ENCODE measurements at places on chromosomes 1 and 21.

- DNase-seq, result no peak
- H3K27me3 ChIP-seq, result no peaks in the 10 kb centered on the region
- peak overlapping the region; percentile 90 for H3K4me3 ChIP-seq
- H3K4me1 ChIP-seq, result peaks cover 52% of the 10 kb centered on the region
- H3K36me3 ChIP-seq, result no peaks in the 10 kb centered on the region
Observed at GRCh38 chr1:26697431-26697977, 1.7 kb downstream of the ARID1A start.

DNA sequence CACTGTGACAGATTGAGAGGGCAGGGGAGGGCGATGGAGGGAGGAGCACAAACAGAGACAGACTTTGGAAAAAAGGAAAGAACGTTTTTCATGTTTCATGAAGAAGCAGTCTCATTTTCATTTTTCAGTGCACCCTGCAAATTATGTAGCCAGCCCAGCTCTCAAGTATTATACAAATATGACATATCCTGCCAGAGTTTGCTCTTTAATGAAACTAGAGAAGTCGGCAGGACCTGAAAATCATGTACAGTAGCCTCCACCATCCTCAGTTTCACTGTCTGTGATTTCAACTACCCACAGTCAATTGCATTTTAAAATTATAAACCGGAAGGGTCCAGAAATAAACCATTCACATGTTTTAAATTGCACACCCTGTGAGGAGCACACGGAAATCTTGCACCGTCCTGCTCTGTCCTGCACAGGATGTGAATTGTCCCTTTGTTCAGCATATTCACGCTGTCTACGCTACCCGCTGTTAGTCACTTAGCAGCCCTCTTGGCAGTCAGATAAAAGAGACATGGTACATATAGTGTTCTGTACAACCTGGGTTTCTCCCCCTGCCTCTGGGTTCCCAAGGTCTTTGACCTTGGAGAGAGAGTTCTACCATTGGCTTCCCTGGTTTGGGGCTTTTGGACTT is 13.6 kb upstream of the ADARB1 start:
- H3K36me3 ChIP-seq, result no peaks in the 10 kb centered on the region
- no peak overlapping the region for H3K27ac ChIP-seq
- H3K27me3 ChIP-seq, result no peaks in the 10 kb centered on the region
- H3K4me3 ChIP-seq, result no peak overlapping the region

GRCh38 chr1:2290171-2290578 is 62.1 kb downstream of the SKI start:
- peak overlapping the region; percentile 49 for H3K27ac ChIP-seq
- H3K27me3 ChIP-seq, result no peaks in the 10 kb centered on the region
- H3K4me1 ChIP-seq, result peaks cover 24% of the 10 kb centered on the region
- DNase-seq, result no peak
- H3K4me3 ChIP-seq, result no peak overlapping the region

DNA sequence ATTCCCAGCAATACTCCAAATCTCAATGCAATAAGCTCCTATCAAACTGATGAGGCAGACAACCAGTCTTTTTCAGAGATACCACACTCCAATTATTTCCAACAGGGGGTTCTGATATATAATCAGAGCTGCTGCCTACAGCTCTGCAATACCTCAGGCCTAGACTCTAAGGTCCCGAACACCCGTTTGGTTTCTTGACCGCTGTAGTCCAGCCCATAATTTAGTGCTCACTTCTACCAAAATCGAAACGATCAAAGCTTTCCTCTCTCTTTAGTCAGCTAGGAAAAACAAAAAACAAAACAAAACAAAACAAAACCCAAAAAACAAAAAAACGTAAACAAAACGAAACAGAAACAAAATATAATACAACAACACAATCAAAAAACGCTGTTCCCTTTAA is 453.0 kb downstream of the NEGR1 start:
- no peak overlapping the region for H3K4me3 ChIP-seq
- peaks cover 33% of the 10 kb centered on the region for H3K4me1 ChIP-seq
- H3K27ac ChIP-seq, result no peak overlapping the region
- DNase-seq, result no peak
- no peaks in the 10 kb centered on the region for H3K27me3 ChIP-seq
- no peaks in the 10 kb centered on the region for H3K36me3 ChIP-seq

- DNase-seq, result no peak
- no peak overlapping the region for H3K4me3 ChIP-seq
- no peaks in the 10 kb centered on the region for H3K4me1 ChIP-seq
- H3K27me3 ChIP-seq, result no peaks in the 10 kb centered on the region
Observed at GRCh38 chr1:25847929-25848328, 11.3 kb downstream of the AUNIP start.

DNA sequence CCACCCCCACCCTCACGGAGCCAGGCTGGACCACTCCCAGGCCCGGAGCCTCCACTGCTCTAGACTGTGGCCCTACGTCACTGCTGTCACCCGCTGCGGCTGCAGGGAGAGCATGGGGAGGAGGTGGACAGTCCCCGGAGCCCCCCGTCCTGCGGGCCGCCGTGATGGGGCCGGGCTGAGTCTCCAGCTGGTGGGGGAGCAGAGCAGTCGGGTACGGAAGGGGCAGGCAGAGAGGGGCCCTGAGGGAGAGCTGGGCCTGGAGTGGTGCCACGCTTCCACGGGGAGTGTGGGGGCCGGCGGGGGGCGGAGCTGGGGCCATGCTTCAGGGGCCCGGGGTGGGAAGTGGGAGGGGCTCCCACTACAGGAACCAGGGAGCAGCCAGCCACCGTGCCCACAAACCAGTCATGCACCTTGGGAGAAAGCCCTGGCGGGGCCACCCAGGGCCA is 98.9 kb upstream of the KCNK1 start:
- H3K4me3 ChIP-seq, result no peak overlapping the region
- H3K4me1 ChIP-seq, result no peaks in the 10 kb centered on the region
- no peak overlapping the region for H3K27ac ChIP-seq
- H3K27me3 ChIP-seq, result no peaks in the 10 kb centered on the region

- no peak overlapping the region for H3K4me3 ChIP-seq
- H3K27me3 ChIP-seq, result no peaks in the 10 kb centered on the region
- no peaks in the 10 kb centered on the region for H3K4me1 ChIP-seq
- DNase-seq, result no peak
- no peaks in the 10 kb centered on the region for H3K36me3 ChIP-seq
- no peak overlapping the region for H3K27ac ChIP-seq
Observed at GRCh38 chr1:17365293-17365692, 6.7 kb upstream of the PADI6 start.

- no peaks in the 10 kb centered on the region for H3K4me1 ChIP-seq
- H3K4me3 ChIP-seq, result no peak overlapping the region
- no peak overlapping the region for H3K27ac ChIP-seq
- H3K27me3 ChIP-seq, result no peaks in the 10 kb centered on the region
Observed at GRCh38 chr1:91189096-91189495, 167.3 kb upstream of the ZNF644 start.

GRCh38 chr1:160474392-160475242 is 48.4 kb downstream of the SLAMF6 start:
- no peak overlapping the region for H3K27ac ChIP-seq
- no peak for DNase-seq
- no peaks in the 10 kb centered on the region for H3K27me3 ChIP-seq
- H3K4me1 ChIP-seq, result no peaks in the 10 kb centered on the region

- H3K36me3 ChIP-seq, result no peaks in the 10 kb centered on the region
- H3K4me1 ChIP-seq, result peaks cover 4% of the 10 kb centered on the region
- no peaks in the 10 kb centered on the region for H3K27me3 ChIP-seq
- H3K4me3 ChIP-seq, result no peak overlapping the region
- DNase-seq, result no peak
- H3K27ac ChIP-seq, result no peak overlapping the region
Observed at GRCh38 chr21:41370840-41371684, 9.2 kb downstream of the MX2 start.

DNA sequence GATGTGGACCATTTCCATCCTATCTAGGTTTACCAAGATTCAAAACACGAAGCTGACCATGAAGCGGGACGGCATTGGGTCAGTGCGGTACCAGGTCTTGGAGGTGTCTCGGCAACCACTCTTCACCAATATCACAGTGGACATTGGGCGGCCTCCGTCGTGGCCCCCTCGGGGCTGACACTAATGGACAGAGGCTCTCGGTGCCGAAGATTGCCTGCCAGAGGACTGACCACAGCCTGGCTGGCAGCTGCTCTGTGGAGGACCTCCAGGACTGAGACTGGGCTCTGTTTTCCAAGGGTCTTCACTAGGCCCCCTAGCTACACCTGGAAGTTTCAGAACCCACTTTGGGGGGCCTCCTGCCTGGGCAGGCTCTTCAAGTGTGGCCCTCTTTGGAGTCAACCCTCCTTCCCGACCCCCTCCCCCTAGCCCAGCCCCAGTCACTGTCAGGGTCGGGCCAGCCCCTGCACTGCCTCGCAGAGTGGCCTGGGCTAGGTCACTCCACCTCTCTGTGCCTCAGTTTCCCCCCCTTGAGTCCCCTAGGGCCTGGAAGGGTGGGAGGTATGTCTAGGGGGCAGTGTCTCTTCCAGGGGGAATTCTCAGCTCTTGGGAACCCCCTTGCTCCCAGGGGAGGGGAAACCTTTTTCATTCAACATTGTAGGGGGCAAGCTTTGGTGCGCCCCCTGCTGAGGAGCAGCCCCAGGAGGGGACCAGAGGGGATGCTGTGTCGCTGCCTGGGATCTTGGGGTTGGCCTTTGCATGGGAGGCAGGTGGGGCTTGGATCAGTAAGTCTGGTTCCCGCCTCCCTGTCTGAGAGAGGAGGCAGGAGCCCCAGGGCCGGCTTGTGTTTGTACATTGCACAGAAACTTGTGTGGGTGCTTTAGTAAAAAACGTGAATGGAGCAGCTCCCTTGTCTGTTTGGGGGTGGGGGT is 864 bp upstream of the CCDC24 start:
- peak overlapping the region; percentile 58 for H3K4me3 ChIP-seq
- DNase-seq, result no peak
- no peaks in the 10 kb centered on the region for H3K4me1 ChIP-seq
- no peaks in the 10 kb centered on the region for H3K36me3 ChIP-seq
- no peak overlapping the region for H3K27ac ChIP-seq

DNA sequence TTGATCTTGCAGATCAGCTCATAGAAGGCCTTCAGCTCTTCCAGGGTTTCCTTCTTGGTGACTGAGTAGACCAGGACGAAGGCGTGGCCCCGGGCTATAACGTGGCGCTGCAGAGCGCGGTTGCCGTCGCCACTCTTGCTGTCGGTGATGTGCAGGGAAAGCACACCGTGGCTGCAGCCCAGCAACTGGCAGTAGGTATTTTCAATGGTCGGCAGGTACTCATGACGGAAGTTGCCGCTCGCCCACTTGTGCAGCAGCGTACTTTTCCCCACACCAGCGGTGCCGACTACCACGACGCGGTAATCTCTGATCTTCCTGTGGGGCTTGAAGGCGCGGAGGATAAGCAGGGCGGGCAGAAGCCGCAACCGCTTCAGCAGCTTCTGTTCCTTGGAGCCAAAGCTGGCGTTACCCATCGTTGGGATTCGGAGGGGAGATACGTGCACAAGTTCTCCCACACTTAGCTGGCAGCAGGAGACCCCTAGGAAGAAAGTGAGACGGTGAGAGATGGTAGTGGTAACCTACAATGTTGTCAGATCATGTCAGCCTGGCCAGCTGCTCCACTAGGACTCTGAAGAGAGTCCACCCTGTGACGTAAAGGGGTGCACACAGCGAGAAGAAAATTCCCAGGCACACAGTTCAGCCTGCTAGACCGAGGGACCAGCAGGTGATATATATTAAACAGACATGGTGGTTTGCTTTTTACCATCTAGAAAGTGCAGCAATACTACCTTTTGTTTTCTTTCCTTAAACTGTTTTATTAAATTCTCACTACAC is 3.4 kb downstream of the DIRAS3 start:
- H3K4me3 ChIP-seq, result no peak overlapping the region
- H3K27ac ChIP-seq, result no peak overlapping the region
- DNase-seq, result no peak
- H3K36me3 ChIP-seq, result no peaks in the 10 kb centered on the region
- peaks cover 5% of the 10 kb centered on the region for H3K4me1 ChIP-seq

DNA sequence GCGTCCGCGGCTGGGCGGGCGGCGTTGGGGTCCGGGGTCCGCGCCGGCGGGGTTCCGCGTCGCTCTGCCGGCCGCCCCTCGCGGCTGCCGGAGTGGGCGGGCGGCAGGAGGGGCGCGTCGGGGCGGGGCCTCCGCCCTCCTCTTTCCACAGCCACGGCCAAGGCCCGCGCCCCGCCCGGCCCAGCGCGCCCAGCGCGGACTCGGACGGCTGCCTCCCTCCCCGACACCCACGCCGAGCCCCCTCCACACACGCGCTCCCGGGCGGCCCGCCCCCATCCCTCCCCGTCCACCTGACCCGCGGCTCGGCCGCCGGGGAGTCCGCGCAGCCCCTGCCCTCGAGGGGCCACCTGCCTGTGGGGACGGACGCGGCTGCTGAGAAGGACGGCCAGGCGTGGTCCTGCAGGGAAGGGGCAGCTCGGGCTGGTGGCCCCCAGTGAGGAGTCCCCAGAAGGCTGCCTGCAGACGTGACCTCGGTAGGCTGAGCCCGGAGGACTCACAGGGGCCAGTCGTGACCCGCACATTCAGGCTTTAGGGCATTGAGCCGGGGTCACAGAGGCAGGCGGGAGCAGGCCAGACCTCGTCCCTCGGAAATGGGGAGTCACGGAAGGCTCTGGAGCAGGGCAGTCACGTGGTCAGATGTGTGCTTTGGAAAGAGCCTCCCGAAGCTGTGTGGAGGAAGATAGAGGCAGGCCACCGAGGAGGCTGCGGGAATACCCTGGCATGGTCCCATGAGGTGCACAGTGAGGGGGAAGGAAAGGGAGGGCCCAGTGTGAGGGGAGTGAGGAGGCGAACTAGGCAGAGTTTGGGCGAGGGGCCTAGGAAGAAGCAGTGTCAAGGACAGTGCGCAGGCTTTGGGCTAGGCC is at the start of gene COL8A2:
COL8A2 (minus strand) TSS at position 94 of the 863 bp plus-strand sequence. CDS start 24,980 bp downstream, outside the sequence.
- no peak within 1 kb of the TSS for H3K27ac ChIP-seq
- H3K36me3 ChIP-seq, result no peaks in the 10 kb centered on the region
- peaks cover 3% of the 10 kb centered on the region for H3K4me1 ChIP-seq
- peak within 1 kb of the TSS; percentile 50 for H3K4me3 ChIP-seq
- peak; percentile 47 for DNase-seq

DNA sequence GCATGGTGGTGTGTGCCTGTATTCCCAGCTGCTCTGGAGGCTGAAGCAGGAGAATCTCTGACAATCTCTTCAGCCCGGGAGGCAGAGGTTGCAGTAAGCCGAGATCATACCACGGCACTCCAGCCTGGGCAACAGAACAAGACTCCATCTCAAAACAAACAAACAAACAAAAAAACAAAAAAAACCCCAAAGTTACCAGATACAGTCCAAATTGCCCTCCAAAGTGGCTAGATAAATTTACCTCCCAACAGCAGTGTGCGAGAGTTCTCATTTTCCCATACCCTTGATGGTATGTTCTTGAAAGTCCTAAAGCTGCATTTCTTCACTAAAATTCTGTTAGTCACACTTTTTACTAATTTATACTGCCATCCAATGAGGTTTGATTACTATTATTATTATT is 3.0 kb upstream of the OTUD3 start:
- H3K4me3 ChIP-seq, result no peak overlapping the region
- H3K36me3 ChIP-seq, result no peaks in the 10 kb centered on the region
- DNase-seq, result no peak

DNA sequence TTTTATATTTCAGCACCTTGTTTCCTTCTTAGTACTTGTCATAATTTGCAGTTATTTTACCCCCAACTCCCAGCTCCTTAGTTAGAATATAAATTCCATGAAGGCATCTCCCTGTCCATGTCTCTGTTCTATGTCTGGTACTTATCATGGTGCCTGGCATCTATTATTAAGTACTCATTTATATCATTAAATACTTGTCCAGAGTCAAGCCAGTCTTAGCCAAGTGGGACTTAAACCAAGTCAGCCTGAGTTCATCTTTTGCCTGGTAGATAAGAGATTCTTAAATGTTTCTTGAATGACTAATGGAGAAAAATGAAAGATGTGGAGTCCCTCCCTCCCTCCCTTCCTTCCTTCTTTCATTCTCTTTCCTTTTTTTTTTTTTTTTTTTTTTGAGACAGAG is 9.4 kb downstream of the SLC25A44 start:
- H3K4me3 ChIP-seq, result no peak overlapping the region
- no peaks in the 10 kb centered on the region for H3K36me3 ChIP-seq
- no peaks in the 10 kb centered on the region for H3K4me1 ChIP-seq
- DNase-seq, result no peak

Data from neural progenitor cell (in vitro differentiated cells).